Caki2 (cell line): ENCODE measurements at places on chromosomes 3 and 15.

DNA sequence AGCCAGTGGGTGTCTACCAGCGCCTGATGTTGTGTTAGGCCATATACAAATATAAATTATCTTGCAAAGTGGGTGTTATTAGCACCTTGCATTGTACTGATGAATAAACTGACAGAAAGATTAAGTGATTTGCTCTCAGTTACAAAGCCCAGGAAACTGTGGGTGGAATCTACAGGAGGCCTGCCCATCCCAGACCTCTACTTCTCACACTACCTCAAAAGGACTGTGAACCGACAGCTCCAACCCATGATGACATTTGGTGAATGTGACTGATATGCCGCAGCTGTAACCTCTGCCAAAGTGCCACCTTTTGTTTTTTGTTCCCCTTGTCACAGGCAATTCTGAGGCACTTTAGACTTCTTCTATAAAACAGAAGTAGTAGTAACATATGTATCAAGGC lies 43.7 kb upstream of the KCNMB2 start:
- DNase-seq = no peak

GRCh38 chr15:42100021-42100800 lies 5.8 kb upstream of the PLA2G4D start:
- no peak for DNase-seq

GRCh38 chr15:41437448-41437847 lies 20.6 kb downstream of the RTF1 start:
- DNase-seq = no peak

GRCh38 chr15:76987896-76988860 lies 6.7 kb upstream of the PSTPIP1 start:
- no peak for DNase-seq

GRCh38 chr15:35496585-35496984 lies 49.4 kb downstream of the DPH6 start:
- no peak for DNase-seq

DNA sequence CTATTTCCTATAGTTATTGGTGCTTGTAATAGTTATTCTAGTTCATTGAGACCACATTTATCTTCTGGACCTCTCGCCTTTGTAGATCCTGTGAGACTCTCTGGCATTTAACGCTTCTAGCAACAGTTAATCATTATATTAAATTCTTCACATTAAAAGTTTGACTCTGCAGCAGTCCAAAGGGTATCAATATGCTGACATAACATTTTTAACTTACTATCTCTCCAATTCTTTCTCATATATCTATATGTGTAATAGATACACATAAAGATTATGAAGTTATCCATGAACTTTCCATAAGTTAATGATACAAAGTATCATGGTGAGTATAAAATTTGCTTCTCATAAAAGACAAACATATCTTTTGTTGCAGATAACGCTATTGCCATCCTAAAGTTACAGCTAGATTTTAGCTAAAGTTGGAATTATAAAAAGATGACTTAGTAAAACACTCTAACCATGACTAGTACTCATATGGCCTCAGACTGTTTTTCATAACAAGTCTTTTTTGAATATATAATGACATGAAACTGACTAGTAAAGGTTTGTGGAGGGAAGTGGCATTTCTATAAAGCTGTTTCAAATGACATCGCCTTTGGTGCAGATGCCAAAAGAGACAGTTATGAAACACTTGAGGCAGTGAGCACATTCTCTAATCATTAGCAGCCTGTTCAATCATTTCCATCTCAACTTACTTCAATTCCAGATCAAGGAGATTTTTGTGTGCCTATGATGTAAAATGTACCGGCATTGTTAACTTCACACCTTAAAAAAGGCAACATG lies 379.3 kb upstream of the CBLB start:
- no peak for DNase-seq

GRCh38 chr3:168156479-168156878 lies 60.8 kb upstream of the GOLIM4 start:
- DNase-seq = no peak
